ENCODE measurements at places on chromosomes 11 and 22.

DNA sequence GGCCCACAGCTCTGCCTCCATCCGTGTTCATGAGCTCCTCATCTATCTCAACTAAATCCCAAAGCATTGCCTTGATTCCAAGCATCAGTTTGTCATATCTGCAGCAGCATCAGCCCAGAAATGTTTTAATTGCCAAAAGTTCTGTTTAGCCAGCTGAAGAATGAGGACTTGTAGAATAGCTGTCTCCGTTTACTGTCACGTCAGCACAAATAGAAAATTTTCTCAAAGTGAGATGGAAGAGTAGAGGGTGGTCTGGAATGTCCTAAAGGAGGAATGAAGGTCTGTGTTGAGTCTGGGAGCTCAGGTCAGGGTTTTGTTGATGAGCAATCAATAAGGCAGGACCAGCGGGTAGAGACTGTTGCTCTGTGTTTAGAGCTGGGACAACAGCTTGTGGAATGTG lies 134.9 kb upstream of the ISX start:
- DNase-seq: no peak

DNA sequence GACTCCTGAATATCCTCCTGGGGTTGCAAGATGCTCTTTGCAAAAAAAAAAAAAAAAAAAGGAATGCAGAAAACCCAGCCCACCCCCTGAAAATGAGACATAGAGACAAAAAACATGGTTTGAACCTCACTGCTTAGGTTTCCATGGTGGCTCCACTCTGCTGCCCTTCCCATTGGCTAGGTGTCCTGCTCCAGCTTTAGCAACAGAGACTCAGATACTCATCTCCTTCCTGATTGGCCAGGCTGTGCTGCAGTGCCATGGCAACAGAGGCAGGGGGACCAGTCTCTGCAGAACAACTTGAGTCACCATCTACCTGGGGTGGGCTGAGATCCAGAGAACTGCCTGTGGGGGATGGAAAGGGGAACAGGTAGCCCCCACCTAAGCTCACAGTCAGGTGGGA lies 17.4 kb upstream of the YWHAH start:
- no peak for DNase-seq

DNA sequence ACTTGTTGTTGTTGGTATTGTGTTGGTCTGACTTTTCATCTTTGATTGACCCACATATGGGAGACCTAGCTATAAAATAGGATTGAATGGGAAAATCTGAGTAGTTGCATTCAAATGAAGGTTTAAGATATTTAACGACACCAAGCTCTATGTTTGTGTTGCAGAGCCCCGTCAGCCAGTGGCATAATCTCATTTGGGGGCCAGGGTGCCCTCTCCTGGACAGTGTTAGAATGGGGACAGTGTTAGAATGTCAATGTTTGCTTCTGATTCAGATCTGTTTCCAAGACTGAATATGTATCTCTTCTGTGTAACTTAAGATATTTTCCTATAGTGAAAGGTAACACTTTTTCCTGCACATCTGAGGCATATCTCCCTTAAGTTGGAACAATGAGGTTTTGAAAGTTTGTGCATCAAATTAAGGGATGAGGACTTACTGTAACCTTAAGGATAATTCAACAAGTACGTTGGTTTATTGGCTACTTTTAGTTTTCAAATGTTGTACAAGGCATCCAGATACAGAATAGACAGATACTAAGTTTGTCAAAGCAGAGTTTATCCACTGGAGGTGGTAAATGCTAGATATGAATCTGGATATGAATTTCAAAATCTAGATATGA lies 5.3 kb upstream of the OR52M1 start:
- DNase-seq: peak; percentile 11

GRCh38 chr11:72584939-72585597 lies 89.2 kb downstream of the PDE2A start:
- DNase-seq: no peak

DNA sequence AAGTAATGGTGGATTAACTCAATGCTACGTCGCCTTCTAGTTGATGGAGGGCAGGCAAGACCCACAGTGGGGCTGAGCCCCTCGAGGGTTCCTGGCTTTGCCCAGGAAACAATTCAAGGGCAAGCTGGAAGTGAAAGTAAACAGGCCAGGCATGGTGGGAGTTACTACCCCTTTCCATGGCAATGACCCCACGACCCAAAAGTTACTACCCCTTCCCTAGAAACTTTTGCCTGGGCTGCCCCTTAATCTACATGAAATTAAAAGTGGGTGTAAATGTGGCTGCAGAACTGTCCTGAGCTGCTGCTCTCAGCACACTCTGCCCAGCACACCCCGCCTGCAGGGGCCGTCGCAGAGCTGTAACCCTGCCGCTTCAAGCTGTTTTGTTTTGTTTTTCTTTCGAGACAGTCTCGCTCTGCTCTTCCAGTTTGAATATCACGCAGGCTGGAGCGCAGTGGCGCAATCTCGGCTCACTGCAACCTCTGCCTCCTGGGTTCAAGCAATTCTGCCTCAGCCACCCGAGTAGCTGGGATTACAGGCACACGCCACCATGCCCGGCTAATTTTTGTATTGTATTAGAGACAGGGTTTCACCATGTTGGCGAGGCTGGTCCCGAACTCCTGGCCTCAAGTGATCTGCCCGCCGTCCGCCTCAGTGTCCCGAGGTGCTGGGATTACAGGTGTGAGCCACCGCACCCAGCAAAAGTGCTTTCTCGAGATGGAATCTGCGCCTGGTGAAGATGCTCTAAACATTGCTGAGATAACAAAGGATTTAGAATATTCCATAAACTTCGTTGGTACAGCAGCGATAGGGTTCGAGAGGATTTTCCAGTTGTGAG lies 5.9 kb upstream of the RNH1 start:
- DNase-seq: no peak

GRCh38 chr22:25282671-25283561 lies 63.5 kb downstream of the CRYBB2 start:
- DNase-seq: no peak

DNA sequence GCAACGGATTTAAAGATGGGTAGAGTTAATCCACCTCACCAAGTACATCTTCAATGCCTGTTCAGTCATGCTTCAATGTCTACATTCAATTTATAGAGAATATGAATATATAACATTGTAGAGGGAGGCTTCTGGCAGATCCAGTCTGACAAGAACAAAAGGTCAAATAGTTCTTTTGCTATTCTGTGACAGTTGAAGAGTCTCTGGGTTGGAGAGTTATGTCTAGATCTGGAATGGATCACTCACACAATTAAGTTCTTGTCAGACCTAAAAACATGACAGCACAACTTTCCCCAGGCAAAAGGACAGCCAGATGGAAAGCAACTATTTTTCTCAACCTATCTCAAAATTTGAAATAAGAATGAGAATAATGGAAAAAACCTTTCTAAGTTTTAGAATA lies 15.3 kb upstream of the GAB2 start:
- DNase-seq: no peak

- no peak for DNase-seq
Observed at GRCh38 chr11:12538889-12539421, 135.3 kb upstream of the TEAD1 start.

DNA sequence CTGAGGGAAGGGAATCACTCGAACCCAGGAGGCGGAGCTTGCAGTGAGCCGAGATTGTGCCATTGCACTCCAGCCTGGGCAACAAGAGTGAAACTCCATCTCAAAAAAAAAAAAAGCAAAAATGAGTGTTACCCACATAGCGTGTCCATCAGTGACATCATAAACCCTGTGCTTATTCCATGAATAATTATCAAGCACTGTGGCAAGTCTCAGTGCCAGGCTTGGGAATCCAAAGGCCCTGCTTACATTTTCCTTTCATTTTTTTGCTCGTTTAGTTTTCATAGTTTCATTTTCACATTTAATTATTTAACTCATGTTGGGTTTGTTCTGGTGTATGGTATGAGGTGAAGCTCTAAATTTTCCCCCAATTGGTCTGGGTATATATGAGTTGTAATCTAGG lies 46.5 kb downstream of the NEU3 start:
- DNase-seq: no peak

DNA sequence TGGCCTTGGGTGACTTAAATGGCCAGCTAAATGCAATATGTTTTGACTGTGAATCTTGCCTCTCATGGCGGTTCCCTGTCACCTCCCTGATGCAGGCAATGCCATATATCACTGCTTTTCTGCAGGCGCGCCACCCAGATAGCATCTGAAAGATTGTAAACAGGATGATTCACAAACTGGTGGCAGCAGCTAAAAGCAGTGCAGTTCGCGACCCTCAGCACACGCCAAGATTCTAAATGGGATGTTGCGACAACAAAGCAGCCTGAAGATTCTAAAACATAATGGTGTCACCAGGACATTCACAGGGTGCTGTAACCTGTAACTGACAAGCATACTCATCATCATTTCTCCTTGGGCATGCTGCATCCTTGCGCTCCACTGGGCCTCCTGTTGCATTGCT lies 440.4 kb upstream of the CADM1 start:
- no peak for DNase-seq

- DNase-seq: no peak
Observed at GRCh38 chr11:74678591-74679512, 52.4 kb downstream of the CHRDL2 start.

GRCh38 chr11:42161886-42162285 lies 702.4 kb upstream of the LRRC4C start:
- no peak for DNase-seq

DNA sequence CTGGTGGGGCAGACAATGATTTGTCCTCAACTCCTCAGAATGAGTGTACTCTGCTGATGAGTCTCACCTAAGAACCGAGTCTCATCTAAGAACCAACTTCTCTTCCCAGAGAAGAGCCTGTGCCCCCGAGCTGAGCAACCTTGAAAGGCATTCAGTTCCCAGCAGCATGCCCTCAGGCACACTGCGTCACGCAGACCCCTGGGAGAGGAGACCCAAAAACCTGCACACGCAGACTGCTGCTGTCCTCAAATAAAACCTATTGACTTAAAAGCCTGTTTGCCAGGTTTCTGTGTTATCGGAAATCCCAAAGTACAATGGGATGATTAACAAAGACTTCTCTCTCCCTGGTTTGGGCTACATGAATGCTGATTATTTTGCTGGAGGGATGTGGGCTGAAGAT lies 121.2 kb downstream of the C11orf58 start:
- no peak for DNase-seq

GRCh38 chr22:46829117-46829891 lies 66.9 kb downstream of the TBC1D22A start:
- DNase-seq: no peak

DNA sequence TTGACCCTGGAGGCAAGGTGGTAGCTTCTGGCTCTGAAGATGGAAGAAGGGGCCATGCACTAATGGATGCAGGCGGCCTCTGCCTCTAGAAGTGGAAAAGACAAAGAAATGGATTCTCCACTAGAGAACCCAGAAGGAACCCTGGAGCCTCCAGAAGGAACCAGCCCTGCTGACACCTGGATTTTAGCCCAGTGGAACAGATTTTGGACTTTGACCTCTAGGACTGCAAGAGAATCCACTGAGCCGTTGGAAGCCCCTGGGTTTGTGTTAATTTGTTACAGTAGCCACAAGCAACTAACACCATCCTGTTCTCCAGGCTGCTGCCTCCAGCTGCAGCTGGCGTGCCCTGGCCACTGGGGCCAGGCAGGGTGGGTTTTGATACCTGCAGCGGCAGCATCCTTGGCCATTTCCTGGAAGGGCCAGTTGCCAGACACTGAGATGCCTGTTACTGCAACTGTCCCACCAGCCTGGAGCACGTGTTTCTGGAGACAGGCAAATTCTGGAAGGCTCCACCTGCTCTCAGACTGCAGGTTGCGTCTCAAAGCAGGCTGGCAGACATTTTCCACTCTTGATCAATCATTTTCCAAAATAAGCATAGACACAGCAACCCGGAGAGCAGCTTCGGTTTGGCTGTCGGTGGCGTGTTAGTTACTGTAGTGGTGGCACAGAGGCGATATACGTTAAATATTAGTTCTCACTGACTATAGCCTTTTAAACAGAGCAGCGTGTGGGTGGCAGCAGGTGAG lies 76.8 kb upstream of the PARVG start:
- no peak for DNase-seq

DNA sequence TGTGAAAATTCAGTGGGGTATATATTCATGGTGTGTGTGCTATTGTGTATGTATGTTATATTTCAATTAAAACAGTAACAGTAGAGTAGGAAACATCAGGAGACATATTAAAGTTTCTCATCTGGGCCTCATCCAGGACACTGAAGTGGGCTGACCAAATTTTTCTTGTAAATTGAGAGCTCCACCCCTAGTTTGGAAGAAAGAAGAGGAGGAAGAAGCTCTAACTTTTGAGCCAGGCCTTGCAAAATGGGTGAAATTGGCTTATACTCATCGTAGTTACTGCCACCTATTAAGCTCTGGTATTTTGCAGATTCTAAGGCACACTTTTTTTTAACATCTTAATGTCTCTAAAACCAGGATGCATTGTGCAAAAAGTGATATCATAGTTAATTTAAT lies 33.7 kb downstream of the TSPAN18 start:
- DNase-seq: no peak

- DNase-seq: peak; percentile 28
Observed at GRCh38 chr11:86672007-86672621, at the start of gene ME3. TSS of gene ME3 (minus strand) at chr11:86672616.

GRCh38 chr11:27201454-27202302 lies 161.1 kb downstream of the BBOX1 start:
- no peak for DNase-seq

DNA sequence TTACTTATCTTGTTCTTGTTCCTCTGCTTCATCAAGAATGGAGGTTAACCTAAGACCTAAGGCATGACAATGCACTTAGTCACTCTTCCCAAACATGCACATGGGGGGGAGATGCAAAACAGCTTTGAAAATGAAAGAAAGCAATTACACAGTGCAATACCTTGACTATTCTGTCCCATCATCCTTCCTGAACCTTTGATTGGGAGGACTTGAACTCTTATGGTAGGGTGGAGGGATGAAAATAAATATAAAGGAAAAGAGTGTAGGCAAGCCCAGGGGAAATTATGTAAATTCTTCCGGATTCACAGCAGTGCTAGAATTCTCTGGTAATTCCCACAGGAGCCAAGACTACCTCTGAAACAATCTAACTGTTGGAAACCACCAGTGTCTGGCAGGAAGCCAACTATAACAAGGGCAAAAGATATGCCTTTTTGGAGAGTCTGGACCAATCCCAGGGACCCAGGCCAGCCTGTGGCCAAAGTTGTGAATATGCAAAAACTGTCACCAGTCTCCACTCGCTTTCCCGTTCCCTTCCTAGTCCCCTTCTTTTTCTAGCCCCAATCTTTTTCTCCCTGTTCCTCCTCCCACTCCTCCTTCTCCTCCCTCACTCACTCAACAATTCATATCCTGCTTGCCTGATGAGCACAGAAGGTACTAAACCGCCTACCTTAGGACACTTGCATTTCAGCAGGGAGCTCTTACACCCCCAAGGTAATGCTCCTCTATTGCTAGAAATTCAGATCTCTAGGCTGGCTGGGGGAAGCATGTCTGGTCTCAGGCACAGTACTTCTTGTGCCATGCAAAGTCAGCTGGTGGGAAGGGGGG lies 2.5 kb upstream of the RCN1 start:
- no peak for DNase-seq

DNA sequence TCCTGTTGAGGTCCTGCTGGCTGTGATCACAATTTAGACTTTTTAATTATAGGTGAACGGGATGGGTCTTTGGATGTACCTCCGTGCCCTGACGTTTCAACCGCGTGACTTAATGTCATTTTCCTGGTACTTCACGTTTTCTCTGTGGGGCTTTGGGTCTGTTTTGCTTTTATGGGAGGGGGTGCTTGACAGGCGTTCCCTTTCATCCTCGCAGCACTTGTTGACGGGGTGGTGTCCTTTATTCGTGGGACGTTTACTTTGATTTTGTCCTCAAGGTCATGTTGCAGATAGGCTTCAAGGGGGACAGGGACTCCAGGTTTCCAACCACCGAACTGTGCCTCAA lies 994 bp downstream of the PPP6R3 start:
- DNase-seq: no peak
